ENCODE measurements at places on chromosomes 12 and 14.

GRCh38 chr12:26646571-26646970 lies 186.4 kb downstream of the ITPR2 start:
- no peak for DNase-seq

- no peak for DNase-seq
These were observed 43.4 kb downstream of the HSP90AA1 start for GRCh38 chr14:102043251-102044025.

GRCh38 chr14:91036741-91037469 lies 23.5 kb downstream of the RPS6KA5 start:
- DNase-seq: no peak

DNA sequence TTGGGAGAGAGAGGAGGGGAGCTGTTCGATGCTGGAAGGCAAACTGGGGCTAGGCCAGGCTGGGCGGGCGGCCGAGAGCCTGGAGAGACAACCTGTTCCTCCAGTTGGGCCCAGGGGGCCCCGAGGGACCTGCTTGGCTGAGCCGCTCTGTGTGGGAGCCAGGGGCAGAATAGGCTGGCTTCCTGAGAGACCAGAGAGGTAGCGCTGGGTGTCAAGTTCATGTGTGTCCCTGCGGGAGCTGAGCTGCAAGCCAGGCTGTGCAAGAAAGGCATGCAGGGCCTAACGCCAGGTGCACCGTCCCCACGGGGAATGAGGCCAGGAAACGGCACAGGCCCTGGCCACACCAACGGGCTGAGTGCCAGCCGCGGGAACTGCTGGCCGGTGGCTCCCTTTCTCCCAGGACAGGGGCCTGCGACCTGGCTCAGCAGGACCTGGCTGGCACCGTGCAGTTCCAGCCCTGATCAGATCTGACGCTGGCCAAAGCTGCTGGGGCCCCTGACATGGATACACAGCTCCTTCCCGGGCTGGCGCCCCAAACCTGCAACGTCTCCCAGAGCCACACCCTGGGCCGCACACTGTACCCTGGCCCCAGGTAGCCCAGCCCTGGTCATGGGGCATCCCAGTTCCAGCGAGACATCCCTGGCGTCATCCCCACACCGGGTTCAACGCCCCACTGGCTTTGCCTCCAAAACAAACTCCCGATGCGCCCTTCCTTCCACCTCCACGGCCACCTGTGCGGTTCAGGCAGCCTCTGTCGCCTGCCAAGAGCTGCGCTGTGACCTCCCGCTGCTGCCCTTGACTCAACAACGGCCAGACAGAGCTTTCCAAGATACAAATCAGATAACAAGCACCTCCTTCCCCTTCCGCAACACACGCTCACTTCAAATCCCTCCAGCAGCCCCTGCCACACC lies 65.0 kb downstream of the RFLNA start:
- DNase-seq: no peak

GRCh38 chr12:88509851-88510250 lies 70.4 kb downstream of the KITLG start:
- DNase-seq: no peak

GRCh38 chr12:29088611-29089219 lies 60.4 kb upstream of the FAR2 start:
- DNase-seq: no peak

DNA sequence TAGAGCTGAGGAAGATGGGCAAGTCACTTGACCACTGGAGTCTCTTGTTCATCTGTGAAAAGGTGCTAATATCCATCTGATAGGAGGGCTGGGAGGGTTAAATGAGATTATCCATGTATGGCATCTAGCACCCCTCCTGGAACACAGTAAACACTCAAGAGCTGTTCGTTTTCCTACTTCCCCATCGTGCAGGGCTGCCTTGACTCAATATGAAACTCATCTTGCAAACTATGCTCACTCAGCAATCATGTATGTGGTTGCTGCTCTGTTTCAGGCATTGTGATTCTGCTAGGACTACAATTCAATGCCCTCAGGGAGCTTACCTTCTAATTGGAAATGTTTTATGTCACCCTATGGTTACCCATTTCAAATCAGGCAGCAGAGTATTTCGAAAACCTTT lies 395.6 kb downstream of the BCAT1 start:
- no peak for DNase-seq

DNA sequence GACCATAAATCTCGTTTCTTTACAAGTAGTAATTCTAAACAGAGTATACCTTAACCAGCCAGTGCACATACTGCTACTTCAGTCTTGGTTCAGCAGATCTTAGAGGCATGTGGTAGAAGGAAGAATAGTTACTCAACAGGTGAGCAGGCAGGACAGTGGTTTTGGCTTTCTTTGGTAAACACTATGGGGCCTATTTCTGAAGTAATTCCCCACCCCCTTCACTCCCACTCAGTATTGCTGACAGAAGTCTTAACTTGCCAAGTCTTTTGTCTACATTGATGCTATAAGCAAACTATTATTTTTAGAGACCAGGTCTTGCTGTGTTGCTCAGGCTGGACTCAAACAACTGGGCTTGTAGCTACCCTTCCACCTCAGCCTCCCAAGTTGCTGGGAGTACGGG lies 68.5 kb downstream of the FBXO34 start:
- no peak for DNase-seq

GRCh38 chr14:68210729-68211299 lies 391.2 kb downstream of the RAD51B start:
- DNase-seq: peak; percentile 74

DNA sequence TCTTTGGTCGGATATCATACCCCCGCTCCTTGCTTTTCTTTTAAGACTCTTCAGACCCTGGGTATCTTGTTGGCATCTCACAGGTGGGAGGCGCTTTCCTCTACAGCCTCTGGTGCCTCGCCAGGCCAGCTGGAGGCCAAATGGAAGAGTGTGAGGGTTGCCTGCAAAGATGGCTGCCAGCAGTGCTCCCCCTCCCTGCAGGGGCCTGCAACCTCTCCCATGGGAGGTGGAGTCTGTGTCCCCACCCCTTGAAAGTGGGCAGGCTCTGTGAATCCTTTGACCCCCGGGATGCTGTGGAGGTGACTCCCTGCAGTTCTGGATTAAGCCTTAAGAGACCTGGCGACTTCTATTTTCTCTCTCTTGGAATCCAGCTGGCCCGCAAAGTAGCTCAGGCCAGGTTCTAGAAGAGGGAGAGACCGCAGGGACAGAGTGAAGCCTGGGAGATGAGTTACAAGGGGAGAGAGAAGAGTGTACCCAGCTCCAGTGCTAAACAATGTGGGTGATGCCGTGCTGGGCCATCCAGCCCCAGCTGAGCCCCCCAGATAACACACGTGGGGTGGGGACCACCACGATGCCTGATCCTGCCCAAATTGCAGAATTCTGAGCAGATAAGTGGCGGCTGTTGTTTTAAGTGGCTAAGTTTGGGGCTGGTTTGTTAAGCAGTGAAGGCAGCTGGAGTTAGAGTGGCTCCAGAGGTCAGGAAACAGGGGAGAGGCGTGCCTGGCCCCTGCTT lies 37.9 kb upstream of the NCOR2 start:
- no peak for DNase-seq

- DNase-seq: no peak
These were observed 91.3 kb downstream of the DUSP6 start for GRCh38 chr12:89260841-89261637.

DNA sequence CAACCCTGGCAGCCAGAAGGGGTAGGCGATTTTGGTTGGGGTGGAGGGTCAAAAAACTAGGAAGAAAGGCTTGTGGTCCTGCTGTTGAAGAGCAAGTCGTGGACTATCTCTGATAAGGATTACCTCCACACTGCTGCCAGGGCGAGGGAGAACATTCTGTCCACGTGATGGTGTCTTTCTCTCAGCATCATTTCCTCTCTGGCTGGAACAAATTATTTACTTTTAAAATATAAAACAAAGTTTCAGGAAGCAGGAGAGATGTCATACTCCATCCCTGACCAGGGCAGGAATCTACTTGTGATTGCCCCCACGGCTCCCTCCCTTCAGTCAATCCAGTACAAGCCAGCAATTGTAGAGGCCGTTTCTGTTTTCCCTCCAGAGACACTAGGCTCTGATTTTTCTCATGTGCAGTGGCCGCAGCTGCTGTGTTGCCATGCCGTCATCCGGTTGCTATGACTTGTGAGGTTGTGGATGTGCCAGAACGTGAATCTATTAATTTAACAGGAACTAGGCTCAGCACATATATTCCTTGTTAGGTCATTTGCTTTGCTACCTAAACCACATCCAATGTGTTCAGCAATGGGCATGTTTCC lies 61.5 kb upstream of the PTGR2 start:
- peak; percentile 87 for DNase-seq

DNA sequence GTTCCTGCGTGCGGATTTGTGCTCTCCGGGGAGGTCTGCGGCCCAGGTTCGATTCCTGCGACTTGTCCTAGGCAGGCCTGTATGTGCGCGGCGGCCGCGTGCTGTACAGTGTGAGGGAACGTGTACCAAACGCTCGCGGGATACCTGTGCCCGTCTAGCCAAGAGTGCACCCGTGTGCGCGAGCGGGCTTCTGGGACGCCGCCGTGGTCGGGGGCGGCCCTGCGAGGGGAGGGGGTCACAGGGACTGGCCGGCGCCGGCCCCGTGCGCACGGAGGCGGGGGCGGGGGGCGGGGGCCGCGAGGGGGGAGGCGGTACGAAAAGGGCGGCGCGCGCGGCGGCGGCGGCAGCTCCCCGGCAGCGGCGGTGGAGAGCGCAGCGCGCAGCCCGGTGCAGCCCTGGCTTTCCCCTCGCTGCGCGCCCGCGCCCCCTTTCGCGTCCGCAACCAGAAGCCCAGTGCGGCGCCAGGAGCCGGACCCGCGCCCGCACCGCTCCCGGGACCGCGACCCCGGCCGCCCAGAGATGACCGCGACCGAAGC lies at the start of gene DLK1:
TSS of gene DLK1 (plus strand) at position 343 of the 536 bp plus-strand sequence. CDS start at position 520, 177 bp downstream.
- no peak for DNase-seq

- DNase-seq: no peak
These were observed 246.0 kb downstream of the BMP4 start for GRCh38 chr14:53710615-53711014.

- peak; percentile 57 for DNase-seq
These were observed 37.3 kb downstream of the ACTN1 start for GRCh38 chr14:68941820-68942219.

- no peak for DNase-seq
These were observed 183.5 kb downstream of the ADGRD1 start for GRCh38 chr12:131137009-131137835.

- DNase-seq: no peak
These were observed 43.5 kb downstream of the CMKLR1 start for GRCh38 chr12:108295641-108296040.

GRCh38 chr12:5305425-5305824 lies 126.5 kb upstream of the NTF3 start:
- DNase-seq: no peak

DNA sequence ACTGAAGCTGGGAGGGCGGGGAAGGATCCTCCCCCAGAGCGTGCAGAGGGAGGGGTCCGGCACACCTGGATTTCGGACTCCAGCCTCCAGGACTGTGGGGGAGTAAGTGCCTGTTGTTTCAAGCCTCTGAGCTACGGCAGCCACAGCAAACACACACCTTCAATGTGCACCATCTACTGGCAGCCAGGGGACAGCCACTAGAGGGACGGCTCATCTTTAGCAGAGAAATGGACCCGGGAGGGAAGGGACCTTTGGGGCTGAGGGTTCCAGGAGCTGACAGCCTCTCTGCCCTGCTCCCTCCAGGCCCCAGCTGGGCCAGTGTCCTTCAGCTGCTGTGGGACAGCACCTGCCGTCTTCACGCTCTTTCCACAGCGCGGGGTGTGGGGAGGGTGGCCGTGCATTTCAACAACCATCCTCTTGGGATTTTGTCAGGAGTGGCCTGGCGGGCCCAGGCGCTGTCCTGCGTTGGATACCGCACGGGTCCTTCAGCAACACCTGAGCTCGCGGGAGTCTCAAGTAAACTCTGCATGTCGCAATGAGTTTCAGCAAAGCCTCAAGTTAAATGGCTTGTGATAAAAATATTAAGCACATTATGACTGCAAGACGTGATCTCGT lies 209.2 kb upstream of the C14orf180 start:
- DNase-seq: no peak

DNA sequence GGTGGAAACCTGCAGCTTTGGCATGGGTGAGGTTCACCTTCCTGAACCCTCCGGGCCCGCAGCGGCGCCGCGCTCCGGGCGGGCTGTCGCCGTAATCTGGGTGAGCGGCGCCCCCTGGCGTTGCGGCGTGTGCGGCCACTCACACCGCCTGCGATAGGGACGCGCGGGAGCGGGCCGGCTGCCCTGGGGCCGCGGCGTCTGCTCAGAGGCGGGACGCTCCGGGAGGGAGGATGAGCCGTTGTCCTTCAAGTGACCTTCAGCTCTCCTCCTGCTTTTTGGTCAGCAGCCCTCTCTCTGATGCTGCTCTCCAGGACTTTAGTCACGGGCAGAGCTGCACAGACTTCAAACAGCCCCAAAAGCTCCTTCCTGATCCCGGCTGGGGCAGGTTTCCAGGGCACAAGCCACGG lies 211.7 kb upstream of the FKBP4 start:
- peak; percentile 3 for DNase-seq

DNA sequence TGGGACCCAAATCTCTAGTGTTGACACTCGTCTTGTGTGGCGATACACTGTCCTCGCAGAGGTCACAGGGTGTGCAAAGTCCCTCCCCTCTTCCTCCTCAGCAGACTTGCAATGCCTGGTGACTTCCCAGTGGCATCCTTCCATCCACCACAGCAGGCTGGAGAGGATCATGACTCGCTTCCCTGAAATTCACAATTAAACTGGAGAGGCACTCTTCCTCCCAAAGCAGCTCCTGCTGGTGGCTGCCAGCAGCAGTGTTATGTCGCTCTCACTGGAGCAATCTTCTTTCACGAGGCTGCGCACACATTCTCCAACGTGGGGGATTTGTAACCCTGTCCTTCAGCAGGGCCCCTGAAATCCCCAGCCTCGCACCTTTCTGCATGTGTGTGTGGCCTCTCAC lies 145.2 kb upstream of the TMCC3 start:
- peak; percentile 58 for DNase-seq

DNA sequence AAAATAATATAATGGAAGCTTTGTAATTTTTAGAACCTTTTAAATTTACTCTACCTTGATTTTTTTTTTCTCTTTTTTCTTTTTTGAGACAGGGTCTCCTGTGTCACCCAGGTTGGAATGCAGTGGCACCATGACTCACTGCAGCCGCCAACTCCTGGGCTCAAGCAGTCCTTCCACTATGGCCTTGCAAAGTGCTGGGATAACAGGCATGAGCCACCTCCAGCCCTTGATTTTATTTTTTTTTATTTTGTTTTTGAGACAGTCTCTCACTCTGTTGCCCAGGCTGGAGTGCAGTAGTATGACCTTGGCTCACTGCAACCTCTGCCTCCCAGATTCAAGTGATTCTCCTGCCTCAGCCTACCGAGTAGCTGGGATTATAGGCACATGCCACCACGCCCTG lies 65.3 kb upstream of the TRAF3 start:
- no peak for DNase-seq

DNA sequence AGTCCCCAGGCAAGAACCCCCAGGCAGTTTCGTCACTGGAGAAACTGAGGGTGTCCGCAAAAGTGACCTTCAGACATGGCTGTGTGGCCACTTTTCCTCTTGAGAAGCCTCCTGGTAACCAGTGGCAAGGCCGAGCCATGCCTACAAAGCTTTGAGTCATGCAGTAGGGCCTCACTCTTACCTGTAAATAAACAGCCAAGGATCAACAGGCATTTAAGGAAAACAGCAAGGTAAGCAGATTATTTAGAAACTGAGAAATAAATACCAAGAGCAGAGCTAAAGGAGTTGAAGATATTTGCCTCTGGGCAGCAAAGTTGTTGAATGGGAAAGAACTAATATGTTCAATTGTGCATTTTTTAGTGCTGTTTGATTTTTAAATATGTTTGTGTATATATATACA lies 141.0 kb upstream of the BCL2L14 start:
- DNase-seq: no peak

- DNase-seq: no peak
These were observed 174.8 kb upstream of the AVPR1A start for GRCh38 chr12:63325757-63326156.

All from fibroblast of skin of left biceps (primary cell).